ENCODE measurements at places on chromosomes 7 and 10. TPM values are rescaled to one million over a fixed set of nuclear protein-coding genes. Genes with fewer than 3 reads are reported as not detected.

GRCh38 chr10:4332764-4333458 is 493.1 kb upstream of the AKR1E2 start:
- no peak for DNase-seq

DNA sequence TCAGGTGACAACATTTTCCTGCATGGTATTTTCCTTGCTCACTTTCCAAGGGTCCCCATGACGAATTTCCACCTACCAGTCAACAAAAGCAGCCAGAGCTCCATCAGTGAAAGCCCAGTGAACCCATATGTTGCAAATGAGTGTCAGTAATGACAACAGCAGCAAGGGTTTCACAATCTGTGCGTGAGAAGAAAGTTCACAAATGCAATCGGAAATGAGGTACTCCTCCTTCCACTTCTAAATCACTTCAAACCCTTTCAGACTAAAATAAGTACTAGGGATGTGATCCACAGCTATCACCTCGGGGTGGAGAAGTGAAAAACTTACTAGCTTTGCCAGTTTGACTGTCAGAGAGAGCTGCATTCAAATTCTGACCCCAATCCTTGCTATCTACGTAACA is 55.6 kb upstream of the BET1 start:
- DNase-seq: no peak

- DNase-seq: no peak
Measured at GRCh38 chr10:7686351-7687171, 16.6 kb upstream of the ITIH2 start.

GRCh38 chr10:110495731-110496552 is 1.8 kb upstream of the DUSP5 start:
- DNase-seq: no peak

- no peak for DNase-seq
Measured at GRCh38 chr10:34374356-34375045, 440.6 kb downstream of the PARD3 start.

DNA sequence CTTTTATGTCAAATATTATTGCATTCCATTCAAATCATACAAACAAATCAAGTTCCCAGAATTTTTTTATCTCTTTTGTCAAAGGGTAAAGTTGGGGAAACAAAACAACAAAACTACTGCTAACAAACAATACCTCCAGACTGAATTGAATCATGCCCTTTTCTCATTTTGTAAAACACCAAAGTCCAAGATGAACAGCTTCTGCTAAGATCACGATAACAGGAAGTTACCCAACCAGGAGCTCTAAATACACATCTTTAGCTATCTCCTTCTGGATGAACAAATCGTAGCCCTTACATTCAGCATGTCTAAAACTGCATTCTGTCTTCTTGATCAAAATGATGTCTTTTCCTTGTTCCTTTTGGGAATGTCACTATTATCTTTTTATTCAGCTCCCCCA is 97.4 kb downstream of the CTTNBP2 start:
- DNase-seq: no peak

DNA sequence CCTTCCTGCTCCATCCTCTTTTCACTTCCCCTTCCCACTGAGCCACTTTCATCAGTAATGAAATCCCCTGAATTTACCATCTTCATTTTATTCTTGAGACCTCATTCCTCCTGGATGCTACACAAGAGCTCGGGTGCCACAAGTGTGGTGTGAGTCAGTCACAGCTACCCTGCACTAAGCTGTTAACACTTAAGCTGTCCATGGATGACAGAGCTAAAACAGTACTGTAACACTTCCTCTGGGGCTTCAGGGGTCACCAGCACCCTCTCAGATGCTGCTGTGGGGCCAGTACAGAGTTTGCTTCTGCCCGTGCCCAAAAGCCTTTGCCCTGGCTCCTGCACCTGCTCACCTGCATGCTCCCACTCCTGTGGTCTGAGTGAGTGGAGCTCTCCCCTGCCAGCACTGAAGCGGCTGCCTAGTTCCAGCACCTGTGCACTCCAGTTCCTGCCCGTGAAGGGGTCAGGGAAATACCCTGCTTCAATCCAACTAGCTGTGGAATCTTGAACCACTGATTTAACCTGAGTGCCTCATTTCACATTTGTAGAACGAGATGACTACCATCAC is 71.9 kb downstream of the POT1 start:
- DNase-seq: no peak

DNA sequence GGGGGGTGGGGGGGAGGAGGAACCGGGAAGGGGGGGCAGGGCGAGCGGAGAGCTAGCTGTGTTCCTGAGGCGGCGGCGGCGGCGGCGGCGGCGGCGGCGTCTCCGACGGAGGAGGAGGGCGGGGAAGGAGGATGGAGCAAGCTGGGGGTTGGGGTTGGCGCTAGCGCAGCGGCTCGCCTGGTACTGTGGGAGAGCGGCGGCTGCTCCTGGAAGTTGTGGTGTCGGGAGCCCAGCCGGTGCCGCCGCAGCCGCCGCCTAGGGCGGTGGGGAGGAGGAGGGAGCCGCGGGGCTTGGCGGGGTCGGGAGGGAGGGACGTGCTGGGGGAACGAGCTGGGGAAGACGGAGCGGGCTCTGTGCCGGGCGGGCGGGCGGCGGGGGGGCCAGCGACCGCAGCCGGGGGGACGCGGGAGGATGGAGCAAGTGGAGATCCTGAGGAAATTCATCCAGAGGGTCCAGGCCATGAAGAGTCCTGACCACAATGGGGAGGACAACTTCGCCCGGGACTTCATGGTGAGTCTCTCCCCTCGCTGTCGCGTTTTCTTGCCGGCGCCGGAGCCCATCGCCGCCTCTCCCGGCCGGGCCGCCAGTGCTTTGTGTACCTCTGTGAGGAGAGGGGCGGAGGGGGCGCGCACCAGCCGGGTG is at the start of gene PTPN12:
TSS of gene PTPN12 (plus strand) at position 160 of the 642 bp plus-strand sequence. CDS start at position 412, 252 bp downstream.
- no peak for DNase-seq

Gene ARL5B
- 35.3 TPM for polyA plus RNA-seq

Gene TAS2R60
- not detected for polyA plus RNA-seq

Gene CTAGE15
- polyA plus RNA-seq: 0.74 TPM

Gene HMX3
- 0.07 TPM for polyA plus RNA-seq

Gene IL15RA
- 1.9 TPM for polyA plus RNA-seq

Gene ACBD7
- polyA plus RNA-seq: 6.6 TPM
